Stimulated activated CD8-positive, alpha-beta memory T cell treated with anti-CD3 and anti-CD28 coated beads, Interleukin-4, amount 100 ng/mL, for 48 hours (primary cell): ENCODE measurements at places on chromosomes 11 and 22.

- DNase-seq: no peak
Observed at GRCh38 chr22:45511847-45512261, 9.2 kb downstream of the FBLN1 start.

GRCh38 chr22:21837248-21837979 is 30.0 kb downstream of the MAPK1 start:
- no peak for DNase-seq

DNA sequence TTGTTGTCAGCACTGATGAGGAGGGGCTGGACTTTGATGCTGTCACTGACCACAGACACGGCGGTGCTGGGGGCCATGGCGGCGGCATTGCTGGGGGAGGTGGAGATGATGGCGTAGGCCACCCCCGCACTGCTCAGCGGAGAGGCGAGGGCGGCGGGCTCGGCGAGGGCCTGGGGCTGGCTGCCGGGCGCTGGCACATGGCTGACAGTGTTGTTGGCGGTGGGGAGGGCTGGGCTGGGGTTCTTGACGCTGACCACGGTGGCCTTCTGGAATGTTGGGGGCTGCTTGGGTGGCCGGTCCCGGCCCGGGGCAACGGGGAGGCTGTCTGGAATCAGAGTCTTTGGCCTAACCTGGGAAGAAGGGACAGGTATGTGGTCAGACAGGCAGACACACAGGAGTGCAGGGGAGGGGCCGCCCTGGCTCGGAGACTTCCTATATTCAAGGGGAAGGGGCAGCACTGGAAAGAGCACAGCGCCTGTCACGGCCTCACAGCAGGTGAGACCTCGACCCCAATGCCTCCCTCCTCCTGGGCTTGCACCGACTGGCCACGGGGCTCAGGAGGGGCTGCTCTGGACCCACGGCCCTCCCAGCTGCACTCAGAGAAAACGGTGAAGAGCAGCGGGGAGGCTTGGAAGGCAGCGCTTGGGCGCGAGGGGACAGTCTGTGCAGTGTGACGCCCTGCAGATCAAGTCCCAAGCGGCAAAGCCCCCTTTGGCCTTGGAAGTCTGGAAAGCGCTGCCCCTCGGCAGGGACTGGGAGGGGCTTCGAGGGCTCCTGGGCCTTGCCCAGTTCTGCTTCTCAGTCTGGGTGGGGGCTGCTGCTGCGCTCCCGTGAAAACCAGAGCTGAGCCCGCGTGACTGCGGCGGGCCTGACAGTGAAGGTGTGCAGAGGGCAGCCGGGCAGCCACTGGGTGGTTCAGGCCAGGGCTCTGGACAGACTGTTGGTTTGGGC is 93.2 kb downstream of the PHF21B start:
- no peak for DNase-seq

DNA sequence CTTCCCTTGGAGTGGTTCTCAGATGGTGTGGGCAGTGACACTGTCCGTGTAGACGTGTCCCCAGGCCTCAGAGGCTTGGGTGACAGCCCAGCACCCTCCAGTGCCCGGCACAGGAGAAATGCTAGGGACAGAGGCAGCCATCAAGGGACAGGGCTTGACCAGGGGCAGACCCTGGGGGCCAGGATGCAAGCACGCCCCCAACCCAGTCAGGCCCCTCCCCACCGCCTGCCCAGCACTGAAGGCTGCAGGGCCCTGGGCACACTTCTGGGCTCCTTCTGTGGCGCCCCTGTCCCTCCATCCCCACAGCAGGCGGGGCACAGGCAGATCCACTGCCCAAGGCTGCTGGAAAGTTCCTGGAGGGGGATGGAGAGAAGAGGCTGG is 11.1 kb downstream of the IGF2 start:
- DNase-seq: no peak

GRCh38 chr11:35641171-35641897 is 21.2 kb upstream of the TRIM44 start:
- no peak for DNase-seq

DNA sequence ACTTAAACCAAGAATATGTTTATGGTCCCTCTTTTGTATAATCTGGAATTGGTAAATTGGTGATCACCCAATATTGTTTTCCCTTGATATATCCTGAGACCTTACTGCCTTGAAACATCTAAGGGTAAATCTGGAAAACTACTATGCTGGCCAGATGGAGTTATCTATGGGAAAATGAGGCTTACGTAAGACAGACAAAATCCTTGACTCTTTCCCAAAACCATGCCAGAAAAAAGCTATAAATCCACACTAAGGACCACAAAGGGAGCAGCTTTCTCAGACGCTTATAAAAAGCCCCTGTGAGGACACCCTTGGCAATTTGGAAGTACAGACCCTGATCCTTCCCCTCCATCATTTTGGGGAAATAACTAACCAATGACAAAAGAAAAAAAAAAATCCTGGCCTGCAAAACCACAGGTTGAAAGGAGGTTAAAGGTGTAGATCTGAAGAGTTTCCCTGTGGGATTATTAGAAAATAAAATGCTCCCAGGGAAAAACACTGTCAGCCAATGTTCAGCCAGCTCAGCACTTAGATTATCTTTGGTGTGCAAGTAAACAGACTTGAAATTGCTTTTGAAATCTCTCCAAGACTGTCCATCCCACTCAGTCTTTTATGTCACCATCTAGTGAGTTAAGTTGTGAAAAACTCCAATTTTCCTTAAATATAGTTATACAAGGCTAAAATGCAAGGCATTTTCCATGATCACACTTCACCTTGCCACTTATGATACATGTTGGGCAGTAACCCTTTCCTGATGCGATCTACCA is 6.6 kb upstream of the AMBRA1 start:
- DNase-seq: no peak

DNA sequence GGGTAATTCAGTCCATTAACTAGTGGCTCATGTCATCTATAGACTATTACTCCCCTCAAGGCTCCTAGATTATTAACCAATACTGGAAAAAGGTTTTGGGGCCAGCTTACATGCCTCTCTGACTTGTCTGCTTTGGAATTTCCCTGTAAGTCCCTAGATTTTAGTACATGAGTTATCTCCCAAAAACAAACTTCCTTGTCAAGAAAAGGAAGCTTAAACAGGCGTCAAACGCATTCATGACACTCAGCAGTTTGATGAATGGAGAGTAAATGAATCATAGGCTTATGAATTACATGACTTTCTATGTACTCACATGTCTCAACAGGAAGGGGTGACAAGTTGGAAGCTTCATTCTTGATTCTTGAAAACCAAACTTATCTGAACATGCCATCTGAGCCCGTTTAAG is 70.8 kb downstream of the BLID start:
- DNase-seq: no peak

DNA sequence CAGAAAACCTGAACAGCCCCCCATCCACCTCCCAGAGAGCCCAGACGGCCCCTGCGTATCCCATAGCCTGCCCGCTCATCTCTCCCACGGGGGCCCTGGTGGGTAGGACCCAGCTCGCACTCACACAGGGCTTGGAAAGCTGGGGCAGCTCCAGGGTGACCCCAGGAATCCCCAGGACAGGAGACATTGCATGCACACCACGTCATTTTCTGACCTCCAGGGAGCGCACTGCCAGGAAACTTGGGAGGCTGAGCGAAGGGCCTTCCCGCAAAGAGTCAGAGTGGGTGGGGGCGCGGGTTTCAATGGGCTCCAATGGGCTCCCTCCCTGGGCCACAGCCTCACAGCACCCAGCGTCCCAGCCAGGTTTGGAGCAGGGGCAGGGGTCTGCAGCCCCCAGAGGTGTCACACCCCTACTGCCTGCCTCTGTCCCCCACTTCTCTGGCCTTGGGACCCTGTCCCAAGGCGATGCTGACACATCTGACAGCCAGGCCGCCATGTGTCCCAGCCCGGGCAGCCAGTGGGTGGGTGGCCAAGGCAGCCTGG is 8.2 kb upstream of the SYT8 start:
- DNase-seq: no peak

DNA sequence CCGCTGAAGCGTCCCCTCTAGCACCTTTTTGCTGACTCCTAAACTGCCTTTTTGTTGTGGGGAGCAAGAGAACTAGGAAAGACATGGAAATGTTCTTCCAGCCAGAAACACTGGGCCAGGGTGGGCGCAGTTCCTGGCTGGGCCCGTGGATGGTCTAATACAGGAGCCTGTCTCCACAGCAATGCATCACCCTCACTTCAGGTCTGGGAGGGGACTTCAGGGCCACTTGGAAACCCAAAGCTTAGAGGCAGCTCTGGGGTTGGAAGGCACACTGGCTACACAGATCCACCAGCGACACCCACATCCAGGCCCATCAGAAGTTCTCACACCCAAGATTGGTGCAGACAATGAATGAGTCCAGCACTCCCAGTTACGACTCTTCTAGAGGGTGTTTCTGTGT is 120.3 kb downstream of the ETS1 start:
- DNase-seq: no peak

- no peak for DNase-seq
Observed at GRCh38 chr22:28151151-28151816, 232.2 kb upstream of the PITPNB start.

DNA sequence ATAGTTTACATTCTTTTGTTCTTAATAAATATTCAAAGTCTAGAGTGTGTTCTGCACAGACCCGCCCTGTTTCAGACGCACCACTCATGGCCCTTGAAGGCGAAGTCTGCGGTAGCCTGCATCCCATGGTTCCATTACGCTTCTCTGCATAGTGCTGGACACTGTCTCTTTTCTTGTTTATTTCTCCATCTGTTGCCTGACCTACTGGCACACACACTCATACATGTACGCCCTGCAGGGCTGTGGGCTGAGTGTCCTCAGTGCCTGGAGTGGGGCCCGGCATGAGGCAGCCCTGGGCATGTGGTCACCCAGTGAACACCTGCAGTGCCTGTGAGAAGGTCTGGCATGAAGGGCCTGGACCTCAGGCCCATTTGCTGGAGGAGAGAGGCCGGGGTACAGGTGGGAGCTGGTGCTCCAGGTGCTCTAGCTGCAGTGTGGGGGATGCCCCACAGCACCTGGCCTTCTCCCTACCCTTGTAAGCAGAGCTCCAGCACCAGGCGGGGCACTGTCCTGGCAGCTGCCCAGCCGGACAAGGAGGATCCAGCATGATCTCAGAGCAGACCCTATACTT is 404.1 kb downstream of the TBC1D22A start:
- DNase-seq: no peak

DNA sequence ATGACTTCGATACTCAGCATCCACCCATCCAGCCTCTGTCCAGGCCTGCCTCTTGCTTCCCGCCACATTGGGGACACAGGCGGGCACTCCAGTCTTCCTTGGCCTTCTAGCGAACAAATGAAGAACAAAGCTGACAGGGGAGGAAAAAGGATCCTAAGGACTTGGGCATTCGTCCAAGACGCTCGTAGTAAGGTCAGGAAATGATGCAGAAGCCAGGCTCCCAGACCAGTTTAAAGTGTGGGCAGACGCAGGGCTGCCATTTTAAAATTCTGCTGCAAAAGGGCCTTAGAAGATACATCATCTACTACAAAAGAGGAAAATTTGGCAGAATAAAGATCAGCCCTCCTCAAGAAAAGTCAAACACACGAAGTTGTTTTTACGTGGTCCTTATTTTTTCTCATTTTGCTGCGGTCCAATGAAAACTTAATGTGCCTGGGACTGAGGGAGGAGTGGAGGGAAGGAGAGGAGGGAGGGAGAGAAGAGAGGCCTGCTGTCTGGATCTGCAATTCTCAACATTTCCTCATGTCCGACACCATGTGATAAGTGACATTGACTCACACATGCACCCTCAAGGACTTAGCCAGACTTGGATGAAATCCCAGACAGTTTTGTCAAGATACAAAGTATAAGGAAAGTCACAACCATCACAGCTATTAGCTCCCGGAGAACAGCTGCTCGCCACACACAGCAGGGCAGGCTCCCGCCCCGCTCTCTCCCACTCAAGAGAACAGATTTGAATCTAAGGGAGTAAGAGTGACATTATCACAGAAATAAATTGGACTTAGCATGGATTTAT is 5.7 kb downstream of the DNAL4 start:
- DNase-seq: no peak

DNA sequence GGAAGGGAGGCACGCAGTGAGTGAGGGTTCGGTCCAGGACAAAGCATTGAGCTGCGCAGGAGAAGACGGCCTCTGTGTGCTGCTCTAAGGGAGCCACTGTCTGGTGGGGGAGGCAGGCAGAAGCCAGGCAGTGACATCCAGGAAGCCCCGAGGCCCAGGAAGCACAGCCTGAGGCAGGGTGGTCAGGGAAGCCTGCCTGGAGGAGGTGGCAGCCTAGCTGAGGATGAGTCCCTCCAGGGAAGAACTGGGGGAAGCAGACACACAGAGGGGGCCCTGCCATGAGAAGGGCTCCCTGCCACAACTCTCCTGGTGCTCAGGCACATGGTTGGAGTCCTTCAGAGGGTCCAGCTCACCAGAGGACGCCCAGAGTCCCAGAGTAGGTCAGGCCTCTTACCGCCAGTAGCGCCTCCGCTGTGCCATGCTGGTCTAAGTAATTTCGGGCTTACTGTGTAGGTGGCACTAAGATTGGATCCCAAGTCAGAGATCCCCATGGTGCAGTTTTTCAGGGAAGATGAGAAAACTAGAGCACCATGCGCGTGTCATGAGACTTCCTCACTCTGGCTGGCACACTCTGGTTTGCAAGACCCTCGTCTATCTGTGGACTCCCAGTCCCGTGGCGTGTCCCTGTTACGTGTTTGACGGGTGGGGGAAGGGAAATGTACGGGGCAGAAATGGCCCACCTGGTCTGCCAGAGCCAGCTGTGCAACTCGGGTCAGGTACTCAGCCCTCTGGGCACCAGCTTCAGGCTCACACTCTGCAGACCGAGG is 887.2 kb downstream of the BRD1 start:
- peak; percentile 15 for DNase-seq

DNA sequence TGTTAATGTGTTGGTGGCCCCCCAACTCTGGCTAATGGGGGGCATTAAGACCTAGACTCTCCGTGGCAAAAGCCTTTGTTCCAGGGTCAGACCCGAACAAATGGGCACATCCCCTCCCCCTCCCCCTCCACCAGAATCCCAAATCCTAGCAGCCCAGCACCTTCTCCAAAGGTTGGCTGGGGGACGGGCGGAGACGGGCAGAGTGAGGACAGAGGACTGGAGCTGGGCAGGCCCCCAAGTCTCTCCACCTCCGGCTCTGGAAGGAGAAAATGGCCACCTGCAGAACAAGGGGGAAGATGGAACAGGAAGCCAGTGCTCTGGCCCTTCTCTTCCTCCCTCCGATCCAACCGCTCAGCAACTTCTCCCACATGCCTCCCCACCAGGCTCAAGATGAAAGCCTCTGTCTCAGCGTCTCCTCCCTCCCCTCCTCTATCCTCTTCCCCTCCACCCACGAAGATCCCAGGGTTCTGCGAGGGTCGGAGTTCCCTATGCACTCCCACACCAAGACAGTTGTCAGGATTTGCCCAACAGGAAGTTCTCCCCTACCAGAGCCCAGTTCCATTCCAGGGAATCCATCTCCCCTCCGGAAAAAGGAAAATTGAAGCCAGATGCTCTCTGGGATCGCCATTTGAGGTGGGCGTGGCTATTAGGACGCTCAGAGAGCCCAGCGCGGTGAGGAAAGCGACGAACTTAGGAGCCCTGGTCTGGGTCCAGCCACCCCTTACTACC is 20.1 kb downstream of the ADA2 start:
- no peak for DNase-seq

DNA sequence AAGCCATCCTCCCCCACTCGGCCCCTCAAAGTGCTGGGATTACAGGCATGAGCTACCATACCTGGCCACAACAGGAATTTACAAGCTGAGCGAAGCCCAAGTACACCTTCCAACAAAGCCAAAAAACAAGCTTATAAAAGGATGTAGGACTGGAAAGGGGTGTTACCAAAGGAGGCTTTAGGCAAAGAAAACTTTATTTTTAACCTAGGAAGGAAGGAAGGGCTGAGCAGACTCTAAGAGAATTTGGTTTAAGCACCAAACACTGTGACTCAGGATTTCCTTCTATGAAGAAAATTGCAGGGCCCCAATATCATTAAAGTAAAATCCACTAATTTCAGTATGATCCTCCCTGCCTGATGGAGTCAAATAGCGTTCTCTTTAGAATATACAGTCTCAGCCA is 12.1 kb downstream of the DENND5A start:
- DNase-seq: no peak
